HT-29 (cell line): ENCODE measurements at places on chromosomes 7 and 10. TPM values are rescaled to one million over a fixed set of nuclear protein-coding genes. Genes with fewer than 3 reads are reported as not detected.

DNA sequence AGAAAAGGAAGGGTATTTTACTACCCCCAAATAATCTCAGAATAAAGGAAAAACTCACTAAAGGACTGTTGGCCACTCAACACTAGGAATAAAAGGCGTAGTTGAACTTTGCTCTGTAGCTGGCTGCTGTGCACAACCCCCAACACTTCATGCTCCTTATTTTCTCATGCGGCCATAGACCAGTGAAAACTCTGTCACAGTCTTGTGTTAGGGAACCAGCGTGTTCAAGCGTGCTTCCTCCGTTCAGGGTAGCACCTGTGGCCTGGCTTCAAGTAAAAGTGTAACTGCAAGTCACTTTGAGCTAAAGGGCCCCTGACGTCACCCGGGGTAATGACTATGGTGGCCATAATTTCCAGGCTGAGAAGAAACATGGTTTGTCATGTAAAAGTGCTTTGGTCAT is 27.0 kb downstream of the BLNK start:
- no peak for DNase-seq

DNA sequence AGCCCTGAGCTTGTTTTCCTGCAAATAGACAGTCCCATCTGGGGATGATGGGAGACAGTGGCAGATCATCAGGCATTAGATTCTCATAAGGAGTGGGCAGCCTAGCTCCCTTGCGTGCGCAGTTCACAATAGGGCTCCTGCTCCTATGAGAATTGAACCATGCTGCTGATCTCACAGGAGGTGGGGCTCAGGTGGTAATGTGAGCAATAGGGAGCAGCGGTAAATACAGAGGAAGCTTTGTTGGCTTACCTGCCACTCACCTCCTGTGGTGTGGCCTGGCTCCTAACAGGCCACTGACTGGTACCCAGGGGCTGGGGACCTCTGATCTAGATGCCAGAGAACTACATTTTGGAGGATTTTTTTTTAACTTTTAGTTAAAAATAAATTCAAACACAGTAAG is 434.8 kb upstream of the MKI67 start:
- DNase-seq = no peak

ITPRID1 gene
- total RNA-seq = 0.05 TPM in 1 of 2 replicates, not detected in the other

- peak; percentile 29 for DNase-seq
These were observed 62.6 kb upstream of the GHITM start for GRCh38 chr10:84076540-84077195.
